ENCODE measurements at places on chromosomes 13 and 19.
A peak's percentile ranks its signal among the peaks of the same experiment; 100 is the strongest.

- no peak for DNase-seq
- H3K27me3 ChIP-seq, result no peaks in the 10 kb centered on the region
- H3K4me3 ChIP-seq, result no peak overlapping the region
- H3K27ac ChIP-seq, result no peak overlapping the region
- no peaks in the 10 kb centered on the region for H3K4me1 ChIP-seq
These were observed 213.5 kb downstream of the DIAPH3 start for GRCh38 chr13:59950266-59950665.

- H3K36me3 ChIP-seq, result no peaks in the 10 kb centered on the region
- H3K27ac ChIP-seq, result no peak overlapping the region
- H3K4me3 ChIP-seq, result no peak overlapping the region
- H3K4me1 ChIP-seq, result peaks cover 55% of the 10 kb centered on the region
These were observed 64.9 kb downstream of the GADD45B start for GRCh38 chr19:2540646-2541454.

DNA sequence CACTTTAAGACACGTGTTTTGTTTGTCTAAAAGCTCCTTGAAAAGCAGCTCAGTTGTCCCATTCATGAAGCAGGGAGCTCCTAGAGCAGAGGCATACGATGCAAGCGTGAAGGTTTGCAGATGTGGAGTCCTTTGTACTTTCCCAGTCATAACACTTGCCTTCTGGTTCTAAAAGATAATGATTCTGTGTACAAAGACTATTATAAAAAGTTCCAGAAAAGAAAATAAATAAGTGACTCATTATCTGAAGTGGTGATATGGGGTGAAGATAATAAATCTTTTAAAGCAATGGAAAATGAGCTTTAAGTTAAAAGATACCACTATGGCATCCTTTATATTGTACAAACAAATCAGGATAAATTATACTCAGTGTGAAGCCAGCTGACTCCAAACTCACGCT, 569.9 kb downstream of the MYO16 start:
- H3K36me3 ChIP-seq, result no peaks in the 10 kb centered on the region
- no peak for DNase-seq
- no peak overlapping the region for H3K4me3 ChIP-seq
- H3K27ac ChIP-seq, result no peak overlapping the region
- no peaks in the 10 kb centered on the region for H3K4me1 ChIP-seq

DNA sequence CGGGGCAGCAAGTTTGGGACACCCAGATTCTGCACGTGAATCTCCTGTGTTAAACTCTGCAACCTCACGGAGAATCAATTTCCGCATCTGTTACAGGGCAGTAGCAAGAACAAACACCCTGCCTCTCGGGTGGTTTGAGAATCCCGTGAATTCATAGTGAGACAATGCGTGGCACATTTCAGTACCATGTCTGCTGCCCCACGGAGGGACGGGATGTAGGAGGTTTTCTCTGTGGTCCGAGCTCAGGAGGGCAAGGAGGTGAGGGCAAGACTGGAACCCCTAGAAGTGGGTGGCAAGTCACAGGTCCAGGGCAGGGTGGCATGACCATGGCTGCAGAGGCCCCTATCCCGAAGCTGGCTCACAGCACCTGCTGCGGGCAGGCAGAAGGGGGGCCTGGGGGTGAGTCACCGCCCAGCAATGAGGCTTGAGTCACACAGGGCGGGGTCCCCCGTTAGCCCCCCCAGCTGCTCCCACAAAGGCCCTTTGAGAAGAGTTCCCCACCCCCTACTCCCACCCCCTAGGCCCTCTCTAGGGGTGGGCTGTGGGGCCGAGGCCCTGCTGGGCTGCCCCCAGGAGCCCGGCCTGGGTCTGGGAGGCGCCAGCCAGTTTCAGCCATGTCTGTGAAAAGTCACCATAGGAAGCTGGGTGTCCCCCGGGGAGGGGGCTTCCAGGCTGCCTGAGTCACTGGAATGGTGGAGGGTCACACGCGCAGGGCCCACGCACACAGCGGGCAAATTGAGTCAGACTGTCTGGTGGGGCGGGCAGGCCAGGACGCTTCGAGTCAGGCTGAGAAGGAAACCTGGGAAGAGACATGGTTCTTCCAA, 25.8 kb upstream of the NANOS3 start:
- H3K4me1 ChIP-seq, result peaks cover 42% of the 10 kb centered on the region
- peak overlapping the region; percentile 72 for H3K27ac ChIP-seq
- peak overlapping the region; percentile 33 for H3K4me3 ChIP-seq
- no peaks in the 10 kb centered on the region for H3K36me3 ChIP-seq
- peak; percentile 37 for DNase-seq
- peaks cover 24% of the 10 kb centered on the region for H3K27me3 ChIP-seq

- DNase-seq, result no peak
- H3K36me3 ChIP-seq, result no peaks in the 10 kb centered on the region
- H3K27me3 ChIP-seq, result no peaks in the 10 kb centered on the region
- no peak overlapping the region for H3K4me3 ChIP-seq
- no peak overlapping the region for H3K27ac ChIP-seq
These were observed 1109.0 kb downstream of the UQCRFS1 start for GRCh38 chr19:28103921-28104320.

GRCh38 chr13:59997976-59998375, 165.8 kb downstream of the DIAPH3 start:
- no peak for DNase-seq
- H3K27ac ChIP-seq, result no peak overlapping the region
- no peak overlapping the region for H3K4me3 ChIP-seq
- H3K27me3 ChIP-seq, result peaks cover 3% of the 10 kb centered on the region
- peaks cover 12% of the 10 kb centered on the region for H3K36me3 ChIP-seq
- no peaks in the 10 kb centered on the region for H3K4me1 ChIP-seq

DNA sequence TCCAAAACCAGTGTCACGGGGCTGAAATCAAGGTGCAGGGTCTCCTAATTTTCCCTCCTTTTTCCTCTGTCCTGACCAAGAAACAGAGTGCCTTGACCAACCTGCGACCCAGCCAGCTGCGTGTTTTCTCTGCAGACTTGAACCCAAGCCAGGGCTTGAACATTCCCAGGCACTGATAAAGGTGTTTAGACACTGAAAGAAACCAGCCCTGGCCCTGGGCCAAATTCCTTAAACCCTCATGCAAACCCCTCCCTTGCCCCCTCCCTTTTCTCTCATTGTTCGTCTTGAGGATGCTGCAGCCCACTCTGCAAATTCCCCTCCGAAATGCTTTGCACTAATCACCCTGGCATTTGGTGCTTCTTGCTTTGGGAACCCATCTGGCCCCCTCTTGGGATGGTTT, 9.5 kb upstream of the FFAR2 start:
- no peak for DNase-seq
- peaks cover 61% of the 10 kb centered on the region for H3K27me3 ChIP-seq
- H3K4me3 ChIP-seq, result no peak overlapping the region
- no peak overlapping the region for H3K27ac ChIP-seq
- H3K4me1 ChIP-seq, result peaks cover 20% of the 10 kb centered on the region

GRCh38 chr13:94058821-94059360, 420.6 kb downstream of the DCT start:
- no peak overlapping the region for H3K4me3 ChIP-seq
- no peaks in the 10 kb centered on the region for H3K36me3 ChIP-seq
- H3K27me3 ChIP-seq, result no peaks in the 10 kb centered on the region

- no peak overlapping the region for H3K27ac ChIP-seq
- H3K36me3 ChIP-seq, result peaks cover 68% of the 10 kb centered on the region
- peaks cover 38% of the 10 kb centered on the region for H3K4me1 ChIP-seq
- H3K27me3 ChIP-seq, result peaks cover 16% of the 10 kb centered on the region
- no peak overlapping the region for H3K4me3 ChIP-seq
- no peak for DNase-seq
These were observed 12.6 kb downstream of the RB1 start for GRCh38 chr13:48315969-48316650.

GRCh38 chr13:93017493-93018112, 209.0 kb upstream of the GPC6 start:
- DNase-seq, result no peak
- H3K4me3 ChIP-seq, result no peak overlapping the region
- no peaks in the 10 kb centered on the region for H3K27me3 ChIP-seq
- no peaks in the 10 kb centered on the region for H3K4me1 ChIP-seq
- H3K27ac ChIP-seq, result no peak overlapping the region

- H3K27ac ChIP-seq, result no peak overlapping the region
- no peak overlapping the region for H3K4me3 ChIP-seq
- no peak for DNase-seq
- H3K36me3 ChIP-seq, result no peaks in the 10 kb centered on the region
- peaks cover 57% of the 10 kb centered on the region for H3K27me3 ChIP-seq
These were observed 39.3 kb downstream of the SIGLEC7 start for GRCh38 chr19:51181377-51181912.

DNA sequence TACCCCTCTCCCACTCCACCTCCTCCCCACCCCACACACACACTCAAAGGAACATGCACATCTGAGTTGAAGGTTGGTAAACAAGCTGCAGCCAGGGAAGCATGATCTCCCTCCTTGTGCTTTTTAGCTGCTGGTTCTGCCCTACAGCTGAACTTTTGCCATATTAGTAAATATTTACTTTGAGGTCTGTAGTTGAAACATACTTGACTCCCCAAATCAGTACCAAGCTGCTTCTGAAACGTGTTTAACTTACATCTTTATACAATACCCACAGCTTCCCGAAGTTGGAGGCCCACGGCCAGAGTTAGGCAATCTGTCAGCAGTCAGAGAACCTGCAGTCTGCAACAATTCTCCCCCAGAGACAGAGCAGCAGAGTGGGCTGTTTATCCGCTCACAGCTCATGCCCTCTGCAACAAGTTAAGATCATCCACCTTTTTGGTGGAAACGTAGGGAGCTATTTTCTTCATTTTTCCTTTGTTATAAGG, 1.5 kb upstream of the PCDH20 start:
- DNase-seq, result no peak
- no peaks in the 10 kb centered on the region for H3K4me1 ChIP-seq
- H3K27me3 ChIP-seq, result peaks cover 28% of the 10 kb centered on the region
- no peak overlapping the region for H3K4me3 ChIP-seq
